Tibial nerve (tissue), 4 donors: ENCODE measurements at places on chromosomes 3 and 15. TPM values are rescaled to one million over a fixed set of nuclear protein-coding genes. Genes with fewer than 3 reads are reported as not detected.

DNA sequence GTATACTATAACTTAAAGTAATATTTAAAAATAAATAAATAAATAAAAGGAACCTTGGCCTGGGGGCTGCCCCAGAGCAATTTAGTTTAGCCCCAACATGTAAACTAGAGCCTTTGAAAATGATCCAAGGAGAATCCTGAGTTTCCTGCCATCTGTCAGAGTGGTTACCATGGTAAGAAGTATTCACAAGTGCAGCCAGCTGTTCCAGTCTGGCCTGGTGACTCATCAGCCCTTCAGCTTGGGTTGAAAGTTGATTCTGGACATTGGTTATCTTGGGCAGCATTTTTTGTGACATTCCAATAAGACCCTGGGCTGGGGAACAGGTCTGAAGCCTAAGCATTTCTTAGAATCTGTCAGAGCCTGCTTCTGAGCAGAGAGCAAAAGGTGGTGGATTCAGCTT lies 72.7 kb upstream of the LRTM1 start:
- no peaks in the 10 kb centered on the region for H3K27me3 ChIP-seq
- no peak overlapping the region for H3K4me3 ChIP-seq
- H3K27ac ChIP-seq = no peak overlapping the region
- H3K36me3 ChIP-seq = no peaks in the 10 kb centered on the region

DNA sequence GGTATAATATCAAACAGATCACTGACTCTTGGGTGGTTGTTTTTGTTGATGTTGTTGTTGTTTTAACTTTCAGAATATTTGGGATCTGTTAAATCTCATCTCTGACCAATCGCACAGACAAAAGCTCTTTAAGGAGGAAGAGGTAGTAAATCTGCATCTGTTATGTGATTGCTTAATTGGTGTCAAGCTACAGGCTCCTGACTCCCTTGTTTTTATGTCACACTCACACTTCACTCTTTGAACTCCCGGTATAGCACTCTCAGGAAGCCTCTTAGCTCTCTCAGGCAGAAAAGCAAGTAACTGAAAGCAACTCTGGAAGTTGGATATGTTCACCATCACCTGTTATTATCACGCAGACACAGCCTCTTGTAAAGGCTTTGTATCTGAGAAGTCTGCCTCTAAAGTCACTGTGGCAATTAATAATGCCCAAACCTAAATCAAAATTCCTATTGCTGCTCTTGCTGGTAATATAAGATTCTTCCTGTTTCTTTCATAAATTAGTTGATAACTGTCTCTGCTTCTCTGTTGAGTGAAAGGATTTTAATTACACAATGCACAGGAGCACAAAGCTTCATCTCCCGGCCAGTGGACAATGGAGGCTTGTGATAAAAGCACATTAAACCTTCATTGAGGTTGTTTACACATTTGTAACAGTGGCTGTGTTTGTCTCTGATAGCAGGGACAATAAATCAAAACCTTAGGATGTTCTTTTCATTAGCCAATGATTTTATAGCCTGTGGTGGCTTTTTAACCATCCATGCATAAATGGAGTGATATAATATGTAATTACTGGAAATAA lies 576.7 kb downstream of the MFSD1 start:
- no peak overlapping the region for H3K27ac ChIP-seq
- no peak overlapping the region for H3K4me3 ChIP-seq
- no peaks in the 10 kb centered on the region for H3K4me1 ChIP-seq
- no peaks in the 10 kb centered on the region for H3K27me3 ChIP-seq
- H3K36me3 ChIP-seq = no peaks in the 10 kb centered on the region
- DNase-seq = no peak

Gene ARRDC4
- total RNA-seq = 64.5 TPM

Gene DNAJB11
- total RNA-seq = 47.5 TPM

Gene OXNAD1
- total RNA-seq = 14.3 TPM

DNA sequence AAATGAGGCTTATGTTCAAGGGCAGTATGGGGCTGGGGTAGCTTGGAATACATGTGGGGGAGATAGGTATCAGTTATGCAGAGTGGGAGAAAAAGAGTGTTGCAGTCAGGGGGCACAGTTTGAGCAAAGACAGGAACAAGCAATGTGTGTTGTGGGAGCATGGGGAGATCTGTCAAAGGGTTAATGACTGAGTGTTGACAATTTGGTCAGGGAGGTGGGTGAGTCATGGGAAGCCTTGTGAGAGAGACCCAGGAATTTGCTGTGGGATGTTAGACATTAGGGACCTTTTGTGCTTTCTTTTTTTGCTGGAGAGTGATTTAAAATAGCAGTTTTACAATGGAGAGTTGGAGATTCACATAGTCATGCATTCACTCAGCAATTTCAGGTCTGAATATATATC lies 221.6 kb upstream of the NR2E3 start:
- no peaks in the 10 kb centered on the region for H3K4me1 ChIP-seq
- H3K36me3 ChIP-seq = no peaks in the 10 kb centered on the region
- no peaks in the 10 kb centered on the region for H3K27me3 ChIP-seq
- H3K4me3 ChIP-seq = no peak overlapping the region

DNA sequence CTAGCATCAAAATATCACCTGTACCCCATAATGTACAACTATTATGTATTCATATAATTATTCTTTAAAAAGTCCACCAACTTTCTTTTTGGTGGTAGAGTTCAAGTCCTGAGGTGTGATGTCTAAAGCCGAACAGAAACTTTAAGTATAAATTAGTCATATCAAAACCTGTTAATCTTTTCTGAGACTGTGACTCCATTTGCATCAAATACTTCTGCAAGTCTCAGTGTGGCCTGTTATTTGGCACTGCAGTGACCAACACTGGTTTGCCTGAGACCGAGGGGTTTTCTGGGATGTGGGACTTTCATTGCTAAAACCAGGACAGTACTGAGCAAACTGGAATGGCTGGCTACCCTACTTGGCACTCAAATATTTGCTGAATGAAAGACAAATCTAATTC lies 7.3 kb downstream of the NGLY1 start:
- H3K27me3 ChIP-seq = no peaks in the 10 kb centered on the region
- H3K4me1 ChIP-seq = no peaks in the 10 kb centered on the region
- H3K36me3 ChIP-seq = peaks cover 49% of the 10 kb centered on the region
- no peak overlapping the region for H3K4me3 ChIP-seq
- DNase-seq = no peak

Gene GPR149
- not detected for total RNA-seq

DNA sequence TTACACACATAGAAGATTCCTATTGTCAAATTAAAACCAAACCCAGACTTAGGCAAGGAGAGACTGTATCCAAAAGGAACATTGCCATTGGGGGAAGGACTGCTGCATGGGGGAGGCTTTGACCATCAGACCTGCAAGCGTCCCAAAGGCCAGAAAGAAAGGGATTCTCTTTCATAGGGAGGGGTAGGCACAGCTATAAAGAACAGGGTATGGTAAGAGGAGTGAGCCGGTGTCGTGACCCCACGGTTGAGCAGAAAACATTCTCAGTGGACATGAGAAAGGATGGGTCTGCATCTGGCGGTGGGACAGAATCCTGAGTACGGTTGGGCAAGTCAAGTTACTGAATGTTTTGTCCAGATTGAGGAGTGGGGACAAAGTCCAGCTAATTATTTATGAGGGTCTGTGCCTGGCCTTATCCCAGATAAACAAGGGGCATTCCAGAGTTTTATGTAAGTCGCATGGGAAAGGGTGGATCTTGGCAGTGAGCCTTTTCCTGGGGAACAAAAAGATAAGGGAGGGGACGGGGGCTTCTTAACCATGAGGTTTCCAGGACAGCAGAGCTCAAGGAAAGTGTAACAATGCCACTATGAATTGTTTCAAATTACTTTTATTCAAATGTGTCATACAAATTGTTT lies 357.8 kb downstream of the OCA2 start:
- no peak overlapping the region for H3K27ac ChIP-seq
- no peak overlapping the region for H3K4me3 ChIP-seq
- H3K4me1 ChIP-seq = no peaks in the 10 kb centered on the region

DNA sequence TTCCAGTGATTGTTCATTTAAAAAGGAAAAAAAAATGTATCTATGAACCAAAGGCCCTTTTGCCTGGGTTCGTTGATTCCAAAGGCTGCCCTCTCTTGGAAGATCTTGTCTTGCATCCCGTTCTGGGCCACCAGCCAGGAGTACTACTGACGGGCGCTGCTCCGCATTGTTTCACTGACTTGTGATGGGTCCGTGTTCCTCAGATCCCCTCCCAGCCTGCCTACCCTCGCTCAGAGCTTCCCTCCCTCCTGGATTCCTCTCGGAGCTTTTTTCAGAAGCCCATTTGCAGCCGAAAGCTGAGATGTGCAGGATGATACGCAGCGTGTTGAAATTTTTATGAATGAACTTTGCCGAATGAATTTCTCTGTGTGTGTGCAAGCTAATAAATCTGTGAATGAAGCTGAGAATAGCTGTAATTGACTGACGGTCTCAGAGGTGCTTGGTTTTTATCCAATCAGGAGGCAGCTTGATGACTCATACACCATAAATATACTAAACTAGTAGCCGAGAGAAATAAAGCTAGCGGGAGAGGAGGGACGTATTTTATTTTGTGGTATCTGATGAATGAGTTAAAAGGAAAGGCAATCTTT lies at the start of gene SHC4:
SHC4 (minus strand) TSS at position 396 of the 590 bp plus-strand sequence. CDS start 904 bp downstream, outside the sequence.
- peak within 1 kb of the TSS; percentile 59 for H3K4me3 ChIP-seq
- H3K27ac ChIP-seq = peak within 1 kb of the TSS; percentile 89
- DNase-seq = peak; percentile 74
- no peaks in the 10 kb centered on the region for H3K4me1 ChIP-seq
- H3K36me3 ChIP-seq = no peaks in the 10 kb centered on the region
- H3K27me3 ChIP-seq = no peaks in the 10 kb centered on the region

DNA sequence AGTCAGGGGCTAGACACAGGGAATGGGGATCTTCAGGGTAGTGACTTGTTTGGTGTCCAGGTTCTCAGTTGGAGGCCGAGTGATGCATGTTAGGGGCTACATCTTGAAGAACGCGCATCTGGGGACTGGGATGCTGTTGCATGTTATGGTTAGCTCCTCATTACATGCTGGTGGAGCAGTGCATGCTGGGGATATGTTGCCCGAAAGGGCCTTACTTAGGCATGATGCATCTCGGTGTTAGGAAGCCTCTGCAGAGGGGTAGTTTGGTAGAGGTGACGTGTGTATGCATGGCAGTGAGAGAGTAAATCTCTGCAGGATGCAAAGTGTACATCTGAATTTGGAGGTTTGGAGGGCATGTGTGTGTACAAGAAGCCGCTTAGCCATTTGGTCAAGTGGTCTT lies 2.4 kb downstream of the EIF4G1 start:
- peaks cover 37% of the 10 kb centered on the region for H3K36me3 ChIP-seq
- no peak for DNase-seq
- peaks cover 49% of the 10 kb centered on the region for H3K4me1 ChIP-seq
- no peaks in the 10 kb centered on the region for H3K27me3 ChIP-seq
- H3K4me3 ChIP-seq = no peak overlapping the region

Gene UTS2B
- not detected for total RNA-seq

- H3K27me3 ChIP-seq = no peaks in the 10 kb centered on the region
- peak overlapping the region; percentile 94 for H3K27ac ChIP-seq
- H3K4me1 ChIP-seq = no peaks in the 10 kb centered on the region
- no peak for DNase-seq
- H3K4me3 ChIP-seq = no peak overlapping the region
Observed at GRCh38 chr3:15313461-15313860, 18.9 kb downstream of the SH3BP5 start.

Gene CPEB1
- total RNA-seq = 24.1 TPM

DNA sequence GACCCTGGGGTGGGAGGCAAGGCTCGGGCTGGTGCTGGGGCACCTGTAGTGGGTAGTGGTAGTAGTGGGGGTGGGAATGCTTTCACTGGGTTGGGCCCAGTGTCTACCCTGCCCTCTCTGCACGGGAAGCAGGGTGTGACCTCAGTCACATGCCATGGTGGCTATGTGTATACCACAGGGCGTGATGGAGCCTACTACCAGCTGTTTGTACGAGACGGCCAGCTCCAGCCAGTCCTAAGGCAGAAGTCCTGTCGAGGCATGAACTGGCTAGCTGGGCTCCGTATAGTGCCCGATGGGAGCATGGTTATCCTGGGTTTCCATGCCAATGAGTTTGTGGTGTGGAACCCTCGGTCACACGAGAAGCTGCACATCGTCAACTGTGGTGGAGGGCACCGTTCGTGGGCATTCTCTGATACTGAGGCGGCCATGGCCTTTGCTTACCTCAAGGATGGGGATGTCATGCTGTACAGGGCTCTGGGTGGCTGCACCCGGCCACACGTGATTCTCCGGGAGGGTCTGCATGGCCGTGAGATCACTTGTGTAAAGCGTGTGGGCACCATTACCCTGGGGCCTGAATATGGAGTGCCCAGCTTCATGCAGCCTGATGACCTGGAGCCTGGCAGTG lies 5.2 kb downstream of the DALRD3 start:
- H3K27me3 ChIP-seq = no peaks in the 10 kb centered on the region
- no peak for DNase-seq
- H3K4me3 ChIP-seq = no peak overlapping the region
- peaks cover 60% of the 10 kb centered on the region for H3K36me3 ChIP-seq
- H3K4me1 ChIP-seq = peaks cover 8% of the 10 kb centered on the region
- H3K27ac ChIP-seq = no peak overlapping the region

- H3K27ac ChIP-seq = peak overlapping the region; percentile 73
- H3K36me3 ChIP-seq = no peaks in the 10 kb centered on the region
- H3K4me3 ChIP-seq = peak overlapping the region; percentile 93
Observed at GRCh38 chr3:184134746-184135148, 411 bp upstream of the EIF2B5 start.

Gene FBLN2
- total RNA-seq = 292 TPM
